ENCODE measurements at places on chromosomes 3 and 15.

DNA sequence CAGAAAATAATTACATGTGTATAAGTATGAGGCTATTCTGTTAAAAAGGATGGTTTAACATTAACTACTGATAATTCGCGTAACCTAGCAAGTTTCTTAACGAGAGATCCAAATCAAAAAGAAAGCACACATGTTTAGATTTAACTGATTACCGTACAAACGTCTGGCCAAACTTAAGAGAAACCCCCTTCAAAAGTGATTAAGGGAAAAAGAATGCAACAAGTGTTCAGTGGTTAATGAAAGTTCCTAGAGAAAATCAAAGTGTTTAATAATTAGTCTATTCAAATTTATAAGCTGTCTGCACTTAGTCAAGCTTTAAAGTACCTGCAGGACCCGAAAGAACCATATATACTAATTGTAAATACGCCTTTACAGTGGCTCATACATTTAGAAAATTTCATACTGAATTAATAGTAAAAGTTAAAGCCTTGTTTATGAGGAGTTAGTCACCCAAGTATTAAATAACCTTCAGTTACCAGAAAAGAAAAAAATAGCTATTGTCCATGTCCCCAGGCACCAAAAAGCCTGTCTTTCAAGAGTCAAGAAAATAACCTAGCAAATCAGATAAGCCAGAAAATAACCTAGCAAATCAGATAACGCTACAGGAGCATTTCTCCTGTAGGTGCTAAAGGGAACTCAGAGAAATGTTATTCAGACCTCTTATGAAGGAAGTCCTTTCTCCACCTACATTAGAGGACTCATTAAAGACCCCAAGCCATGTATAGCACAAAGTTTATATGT lies 34.6 kb downstream of the ZNF589 start:
- H3K4me3 ChIP-seq, result no peak overlapping the region
- no peak overlapping the region for H3K27ac ChIP-seq
- no peaks in the 10 kb centered on the region for H3K4me1 ChIP-seq
- DNase-seq, result no peak

DNA sequence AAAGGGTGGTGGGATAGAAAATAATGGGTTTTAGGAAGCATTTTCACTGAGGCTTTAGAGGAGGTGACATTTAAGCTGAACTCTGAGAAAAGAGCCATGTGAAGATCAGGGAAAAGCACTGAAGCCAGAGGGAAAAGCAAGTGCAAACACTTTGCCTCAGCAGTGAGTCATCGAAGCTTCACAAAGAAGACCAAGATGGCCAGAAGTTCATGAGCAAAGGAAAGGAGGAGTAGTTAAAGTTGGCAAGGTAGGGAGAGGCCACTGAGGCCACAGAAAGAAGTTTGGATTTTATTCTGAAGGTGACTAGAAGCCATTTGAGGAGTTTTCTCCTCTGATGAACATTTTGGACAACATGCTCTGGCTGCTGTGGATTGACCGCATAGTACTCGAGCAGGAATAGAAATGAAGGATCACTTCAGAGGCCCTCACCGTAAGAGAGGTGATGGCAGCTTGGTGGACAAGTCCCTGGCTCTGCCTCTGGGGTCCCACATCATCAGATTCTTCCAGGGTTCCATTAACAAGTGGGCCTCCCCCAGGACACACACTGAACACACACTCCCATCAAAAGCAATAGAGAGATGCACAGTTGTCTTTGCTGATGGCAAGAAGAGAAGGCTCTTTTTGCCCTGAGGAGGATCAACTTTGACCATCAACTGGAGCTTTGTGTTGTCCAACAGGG lies 75.5 kb downstream of the TOP2B start:
- no peaks in the 10 kb centered on the region for H3K4me1 ChIP-seq
- H3K4me3 ChIP-seq, result no peak overlapping the region
- H3K27me3 ChIP-seq, result no peaks in the 10 kb centered on the region
- DNase-seq, result no peak
- H3K27ac ChIP-seq, result no peak overlapping the region
- H3K36me3 ChIP-seq, result no peaks in the 10 kb centered on the region

- H3K27ac ChIP-seq, result no peak overlapping the region
- DNase-seq, result no peak
- H3K27me3 ChIP-seq, result no peaks in the 10 kb centered on the region
- peaks cover 5% of the 10 kb centered on the region for H3K4me1 ChIP-seq
These were observed 607 bp downstream of the LCTL start for GRCh38 chr15:66565141-66565641.

DNA sequence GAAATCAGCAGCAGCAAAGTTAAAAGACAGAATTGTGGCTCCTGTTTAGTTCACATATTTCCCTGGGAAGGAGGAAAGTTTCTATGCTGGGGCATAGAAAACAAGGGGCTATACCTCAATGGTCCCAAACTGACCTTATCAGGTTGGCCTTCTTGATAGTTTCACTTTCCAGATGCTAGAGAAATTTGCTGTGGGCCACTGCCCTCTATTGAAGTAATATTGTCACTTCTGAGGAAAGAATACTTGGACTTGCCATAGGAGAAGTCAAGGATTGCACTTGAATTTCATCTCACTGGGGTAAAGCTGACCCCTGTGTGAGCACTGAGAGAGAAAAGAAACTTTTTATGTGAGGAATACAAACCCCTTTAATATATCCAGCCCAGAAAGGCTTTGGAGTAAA lies 49.3 kb upstream of the XCR1 start:
- no peak overlapping the region for H3K27ac ChIP-seq
- no peak for DNase-seq
- H3K36me3 ChIP-seq, result no peaks in the 10 kb centered on the region
- H3K4me1 ChIP-seq, result peaks cover 6% of the 10 kb centered on the region
- no peak overlapping the region for H3K4me3 ChIP-seq
- H3K27me3 ChIP-seq, result no peaks in the 10 kb centered on the region

DNA sequence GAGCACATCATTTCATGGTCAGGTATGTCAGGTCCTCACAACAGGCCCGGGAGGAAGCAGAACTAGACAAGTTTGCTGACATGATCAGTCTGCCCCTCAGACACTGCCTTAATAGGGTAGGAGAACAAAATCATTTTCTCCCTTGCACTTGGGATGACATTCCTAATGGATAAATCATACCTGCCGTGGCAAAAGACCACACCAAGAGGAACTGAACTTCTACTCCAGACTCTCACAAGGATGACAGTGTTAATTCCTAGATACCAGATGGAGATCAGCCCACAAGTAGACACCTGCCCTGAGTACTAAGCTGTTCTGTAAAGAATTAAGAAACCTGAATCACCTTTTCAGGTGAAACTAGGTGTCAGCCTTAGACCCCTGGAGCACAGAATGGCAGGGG lies 19.5 kb downstream of the SIAH2 start:
- no peak for DNase-seq
- H3K4me1 ChIP-seq, result peaks cover 69% of the 10 kb centered on the region
- no peaks in the 10 kb centered on the region for H3K27me3 ChIP-seq
- no peak overlapping the region for H3K27ac ChIP-seq
- peaks cover 20% of the 10 kb centered on the region for H3K36me3 ChIP-seq

GRCh38 chr3:126613479-126614188 lies 41.3 kb downstream of the TXNRD3 start:
- no peak overlapping the region for H3K4me3 ChIP-seq
- H3K27ac ChIP-seq, result no peak overlapping the region
- no peaks in the 10 kb centered on the region for H3K36me3 ChIP-seq
- no peaks in the 10 kb centered on the region for H3K4me1 ChIP-seq

DNA sequence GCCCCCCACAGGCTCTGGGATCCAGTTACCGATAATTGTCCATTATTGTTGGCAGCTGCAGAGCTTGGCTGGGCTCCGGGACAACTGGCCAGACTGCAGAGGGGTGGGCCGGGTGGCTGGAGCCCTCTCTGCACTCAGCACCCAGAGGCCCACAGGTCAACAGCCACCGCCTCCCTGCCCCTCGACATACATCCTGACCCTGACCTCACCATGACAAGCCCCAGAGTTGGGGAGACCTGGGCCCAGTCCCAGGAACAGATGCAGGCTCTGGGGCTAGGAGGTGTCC lies 22.4 kb downstream of the PTH1R start:
- H3K27me3 ChIP-seq, result no peaks in the 10 kb centered on the region
- H3K4me1 ChIP-seq, result no peaks in the 10 kb centered on the region
- H3K27ac ChIP-seq, result no peak overlapping the region
- no peak for DNase-seq
- no peak overlapping the region for H3K4me3 ChIP-seq
- no peaks in the 10 kb centered on the region for H3K36me3 ChIP-seq

DNA sequence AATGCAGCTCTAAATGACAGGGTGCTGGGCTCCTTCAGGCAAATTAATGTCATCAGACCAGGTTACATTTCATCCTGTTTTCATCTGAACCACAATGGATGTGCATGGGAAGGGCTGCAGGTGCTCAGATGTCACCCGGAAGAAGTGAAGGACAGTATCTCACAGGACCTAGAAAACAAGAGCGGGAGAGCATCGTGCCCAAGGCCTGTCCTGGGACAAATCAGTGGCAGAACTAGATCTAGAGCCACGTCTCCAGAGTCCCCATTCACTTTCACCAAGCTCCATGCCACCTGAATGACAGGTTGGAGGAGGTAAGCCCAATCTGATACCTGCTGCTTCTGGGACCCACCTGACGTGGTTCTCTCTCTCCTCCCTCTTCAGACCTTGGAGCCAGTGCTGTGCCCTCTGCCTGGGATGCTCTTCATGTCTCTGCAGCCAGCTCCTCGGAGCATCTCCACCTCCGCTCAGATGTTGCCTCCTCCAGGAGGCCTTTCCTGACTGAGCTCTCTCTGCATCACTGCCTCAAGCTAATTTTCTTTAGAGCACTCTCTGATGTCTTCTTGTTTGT lies 77.3 kb downstream of the CPN2 start:
- no peaks in the 10 kb centered on the region for H3K36me3 ChIP-seq
- no peaks in the 10 kb centered on the region for H3K27me3 ChIP-seq
- no peak for DNase-seq

DNA sequence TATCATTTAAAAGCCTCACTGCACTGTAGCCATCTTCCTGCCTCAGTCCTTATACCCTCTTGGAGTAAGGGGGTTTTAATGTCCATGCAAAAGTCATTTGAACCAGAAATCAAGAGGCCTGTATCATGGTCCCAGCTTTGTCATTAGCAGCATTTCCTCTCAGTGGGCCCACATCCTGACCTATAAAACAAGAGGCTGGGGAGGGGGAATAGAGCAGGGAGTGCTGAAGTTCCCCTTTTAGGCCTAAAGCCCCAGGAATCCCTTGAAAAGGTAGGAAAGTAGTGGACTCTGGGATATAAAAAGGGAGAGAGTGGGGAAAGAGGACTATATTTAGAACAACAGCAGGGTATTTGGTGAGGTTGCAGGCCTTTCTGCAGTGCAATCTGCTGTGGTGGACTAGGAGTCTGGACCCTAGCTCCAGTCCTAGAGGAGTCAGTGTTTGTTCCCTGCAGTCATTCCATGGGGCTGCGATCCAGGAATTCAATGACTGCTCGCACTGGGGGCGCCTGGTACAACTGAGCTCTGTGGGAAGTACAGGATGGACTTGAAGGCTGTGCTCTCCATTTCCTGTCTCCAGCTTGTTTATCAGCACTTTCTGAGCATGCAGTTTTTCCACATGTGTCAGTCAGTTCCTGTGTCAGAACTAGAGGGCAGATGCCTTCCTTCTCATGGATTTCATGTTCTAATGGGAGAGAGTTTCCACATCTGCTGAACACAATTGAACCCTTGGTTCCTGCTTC lies 46.8 kb downstream of the PDHB start:
- H3K4me3 ChIP-seq, result no peak overlapping the region
- no peak for DNase-seq
- no peaks in the 10 kb centered on the region for H3K4me1 ChIP-seq

- no peaks in the 10 kb centered on the region for H3K36me3 ChIP-seq
- DNase-seq, result no peak
- no peak overlapping the region for H3K4me3 ChIP-seq
- H3K4me1 ChIP-seq, result no peaks in the 10 kb centered on the region
- no peaks in the 10 kb centered on the region for H3K27me3 ChIP-seq
These were observed 258.9 kb downstream of the ADAMTS17 start for GRCh38 chr15:100082761-100083402.

All from CD4-positive, alpha-beta memory T cell (primary cell).